ENCODE measurements at places on chromosomes 6 and 20.

DNA sequence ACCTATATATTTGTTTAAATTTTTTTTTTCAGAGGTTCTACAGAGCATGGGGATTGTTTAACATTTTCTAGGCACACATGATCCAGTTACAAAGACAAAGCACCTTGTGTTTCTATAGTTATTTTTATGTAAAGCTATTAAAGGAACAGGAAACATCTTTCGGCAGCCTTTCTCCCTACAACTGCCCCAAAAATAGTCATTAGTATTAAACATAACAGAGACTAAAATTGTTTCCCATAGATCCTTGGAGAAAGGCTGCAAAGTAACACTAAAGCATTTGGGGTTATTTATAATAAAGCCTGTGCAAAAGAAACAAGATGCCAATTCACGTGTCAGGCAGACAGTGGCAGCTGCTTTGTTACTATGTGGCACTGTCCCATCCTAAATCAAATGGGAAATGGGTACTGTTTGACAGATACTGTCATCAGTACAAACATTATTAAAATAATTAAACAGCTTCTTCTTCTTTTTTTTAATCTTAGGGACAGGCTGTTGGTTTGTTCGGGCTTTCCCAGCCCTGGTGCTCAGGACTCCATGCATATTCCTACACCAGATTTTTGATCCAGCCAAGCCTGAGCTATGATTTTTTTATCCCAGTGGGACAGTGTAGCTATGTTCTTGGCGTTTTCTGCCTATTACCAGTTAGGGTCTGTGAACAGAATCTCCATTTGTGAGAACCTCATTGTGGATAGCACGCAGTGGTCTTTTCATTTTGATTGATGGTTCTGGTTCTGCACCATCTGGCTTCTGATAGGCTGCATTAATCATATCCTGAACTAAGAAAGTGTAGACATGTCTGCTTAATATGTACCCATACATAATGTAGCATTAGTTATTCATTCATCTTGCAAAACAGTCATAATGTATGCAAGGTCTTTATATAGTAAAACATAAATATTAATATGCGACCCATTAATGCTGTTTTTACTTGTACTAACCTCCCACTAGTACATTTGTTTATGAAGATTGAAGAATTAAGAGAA is 460.4 kb upstream of the SOX4 start:
- no peak for DNase-seq

DNA sequence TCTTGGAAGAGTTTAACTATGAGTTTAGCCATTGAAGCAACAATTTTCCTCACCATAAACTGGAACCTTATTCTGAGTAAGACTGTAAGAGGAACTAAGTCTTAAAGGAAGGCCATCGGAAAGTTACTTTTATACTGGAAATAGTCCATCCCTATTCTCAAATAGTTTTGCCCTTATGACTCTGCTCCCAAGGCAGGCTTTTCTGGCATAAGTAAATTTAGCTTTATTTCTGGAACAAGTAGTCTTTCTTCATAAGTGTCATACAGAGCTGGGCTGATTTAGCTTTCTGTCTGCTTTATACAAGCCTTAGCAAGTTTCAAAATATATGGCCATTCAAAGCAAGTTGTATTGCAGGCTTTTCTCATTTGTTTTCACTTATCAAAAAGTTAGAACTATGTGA is 328.1 kb downstream of the HACE1 start:
- no peak for DNase-seq

GRCh38 chr6:77653816-77654215 is 977 bp downstream of the MEI4 start:
- no peak for DNase-seq

- DNase-seq = no peak
Measured at GRCh38 chr6:144346719-144347447, 61.7 kb downstream of the UTRN start.

DNA sequence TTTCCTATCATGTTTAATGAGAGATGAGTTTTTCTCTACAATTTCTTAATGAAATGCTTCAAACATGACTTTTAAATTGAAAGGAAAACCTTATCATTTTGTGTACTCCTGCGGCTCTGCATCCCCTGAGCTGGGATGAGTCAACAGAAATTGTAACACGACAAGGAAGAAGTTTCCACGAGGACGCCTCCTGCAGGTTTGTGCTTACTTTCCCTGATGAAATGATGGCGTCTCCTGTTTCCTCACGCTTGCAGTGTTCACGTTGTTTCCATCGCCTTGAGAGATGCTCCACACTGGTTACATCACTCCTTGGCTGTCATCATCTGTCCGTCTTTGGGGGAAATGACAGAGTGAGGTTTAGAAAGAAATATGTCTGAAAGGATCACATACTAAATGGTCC is 233.7 kb upstream of the ZFP64 start:
- no peak for DNase-seq

- no peak for DNase-seq
Measured at GRCh38 chr6:98672681-98673475, 161.5 kb upstream of the POU3F2 start.

GRCh38 chr6:2763876-2764540 is 1.2 kb upstream of the WRNIP1 start:
- DNase-seq = no peak

- no peak for DNase-seq
Measured at GRCh38 chr6:14547284-14547998, 429.9 kb downstream of the CD83 start.

- no peak for DNase-seq
Measured at GRCh38 chr20:48709744-48710143, 118.1 kb downstream of the PREX1 start.

DNA sequence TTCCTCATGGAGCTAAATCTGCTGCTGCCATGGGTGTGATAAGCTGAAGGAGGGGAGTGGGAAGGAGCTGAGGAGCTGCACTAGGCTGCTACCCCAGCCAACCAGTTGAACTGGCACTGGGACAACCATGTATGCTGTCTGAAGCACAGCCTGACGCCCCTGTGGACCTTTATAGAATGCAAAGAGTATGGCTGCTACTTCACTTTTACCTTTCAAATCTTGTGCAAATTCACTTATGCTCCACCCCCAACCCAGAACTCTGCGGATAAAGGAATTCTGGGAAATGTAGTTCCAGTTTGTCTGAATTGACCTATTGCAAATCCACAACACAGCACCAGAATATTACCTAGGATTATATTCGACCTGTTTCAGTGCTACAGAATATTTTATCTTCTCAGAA is 217.4 kb upstream of the SLC35B3 start:
- no peak for DNase-seq

- DNase-seq = no peak
Measured at GRCh38 chr6:48186746-48187145, 75.7 kb upstream of the PTCHD4 start.

- no peak for DNase-seq
Measured at GRCh38 chr6:150877928-150878327, 12.4 kb downstream of the MTHFD1L start.

- DNase-seq = no peak
Measured at GRCh38 chr6:119584088-119584487, 234.5 kb upstream of the MAN1A1 start.

- DNase-seq = no peak
Measured at GRCh38 chr20:59697068-59697467, 92.7 kb downstream of the PHACTR3 start.

DNA sequence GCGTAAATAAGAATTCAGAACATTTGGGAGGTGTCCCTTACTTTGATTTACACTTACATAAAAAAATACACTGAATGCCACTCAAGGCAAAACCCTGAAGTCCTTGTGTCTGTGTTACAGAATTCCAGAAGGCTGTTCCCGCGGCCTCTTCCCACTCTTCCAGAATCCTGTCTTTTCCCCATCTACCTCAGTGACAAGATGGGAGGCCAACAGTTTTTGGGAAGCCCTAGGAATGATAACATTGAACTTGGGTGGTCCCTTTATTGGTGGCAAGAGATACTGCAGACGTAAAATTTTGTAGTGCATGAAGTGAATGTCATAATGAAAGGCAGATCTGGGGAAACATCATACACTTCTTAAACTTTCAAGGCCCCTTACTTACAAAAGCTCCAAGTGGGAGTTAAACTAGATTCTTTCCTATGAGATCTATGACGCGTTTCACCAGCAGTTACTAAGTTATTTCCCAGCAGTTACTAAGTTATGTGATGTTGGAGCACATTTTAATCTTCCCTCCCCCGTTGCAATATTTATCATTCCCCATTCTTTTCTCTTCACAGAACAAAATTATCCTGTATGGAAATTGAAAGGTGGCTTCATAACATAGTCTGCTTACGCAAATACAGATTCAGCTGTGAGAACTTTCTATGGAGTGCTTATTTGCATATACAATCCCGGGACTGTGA is 79.5 kb downstream of the BCAS1 start:
- DNase-seq = no peak

DNA sequence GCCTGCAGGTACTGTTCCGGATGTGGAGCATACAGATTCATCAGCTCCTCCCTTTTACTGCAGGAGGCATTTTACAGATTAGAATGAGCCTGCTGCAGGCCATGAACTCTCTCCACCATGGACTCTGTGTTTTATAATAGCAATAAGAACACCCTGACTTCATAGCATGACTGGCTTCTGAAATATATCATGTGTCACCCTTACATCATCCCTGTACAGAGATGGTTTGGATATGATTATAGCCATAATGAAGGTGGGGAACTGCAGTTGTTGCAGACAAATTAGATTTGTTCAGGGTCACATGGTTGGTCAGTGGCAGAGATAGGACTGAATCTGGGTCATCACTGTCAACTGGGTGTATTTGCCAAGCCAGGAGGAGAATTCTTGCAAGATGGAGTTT is 100.7 kb downstream of the FOXO3 start:
- no peak for DNase-seq

DNA sequence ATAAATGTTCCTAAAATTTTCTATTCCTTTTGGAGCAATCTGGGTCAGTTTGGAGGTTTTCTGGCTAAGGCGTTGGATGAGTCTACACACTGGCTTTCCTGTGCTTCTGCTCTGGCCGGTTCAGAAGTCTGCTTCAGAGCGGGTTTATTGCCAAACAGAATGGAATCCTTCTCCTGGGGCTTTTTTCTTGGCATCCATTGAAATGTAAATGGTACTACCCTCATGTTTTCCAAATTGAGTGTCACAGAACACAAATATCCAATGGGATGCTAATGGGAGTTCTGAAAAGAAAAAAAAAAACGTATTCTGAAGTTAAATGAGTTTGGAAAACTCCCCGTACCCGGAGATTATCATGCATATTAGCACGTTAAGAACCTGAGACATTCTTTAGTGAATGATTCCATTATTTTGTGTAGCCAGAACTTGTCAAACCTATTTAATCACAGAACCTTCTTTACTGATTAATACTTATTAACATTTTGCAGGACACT is 930.3 kb downstream of the QKI start:
- no peak for DNase-seq

DNA sequence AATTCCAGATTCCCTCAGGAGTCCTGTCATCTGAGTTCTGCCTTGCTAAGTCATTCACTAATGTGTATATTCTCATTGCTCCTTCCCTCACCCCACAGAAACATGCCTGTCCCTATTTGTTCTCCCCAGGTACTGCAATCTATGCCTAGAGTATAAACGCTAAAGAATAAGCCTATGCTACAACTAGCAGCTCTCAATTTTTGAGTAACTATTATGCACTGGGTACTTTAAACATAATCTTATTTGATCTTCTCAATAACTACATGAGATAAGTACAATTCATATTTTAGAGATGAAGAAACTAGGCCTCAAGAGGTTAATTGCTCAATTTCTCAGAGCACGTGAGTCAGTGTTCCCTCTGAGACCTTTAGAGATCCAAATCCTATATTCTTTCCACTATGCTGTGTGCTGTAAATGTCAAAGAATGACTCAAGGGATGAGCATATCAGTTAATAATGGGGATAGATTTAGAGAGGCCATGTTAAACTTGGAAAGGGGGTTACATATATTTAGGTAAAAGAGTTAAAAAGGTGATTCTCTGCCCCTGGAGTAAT is 423.8 kb upstream of the ADGRB3 start:
- no peak for DNase-seq

DNA sequence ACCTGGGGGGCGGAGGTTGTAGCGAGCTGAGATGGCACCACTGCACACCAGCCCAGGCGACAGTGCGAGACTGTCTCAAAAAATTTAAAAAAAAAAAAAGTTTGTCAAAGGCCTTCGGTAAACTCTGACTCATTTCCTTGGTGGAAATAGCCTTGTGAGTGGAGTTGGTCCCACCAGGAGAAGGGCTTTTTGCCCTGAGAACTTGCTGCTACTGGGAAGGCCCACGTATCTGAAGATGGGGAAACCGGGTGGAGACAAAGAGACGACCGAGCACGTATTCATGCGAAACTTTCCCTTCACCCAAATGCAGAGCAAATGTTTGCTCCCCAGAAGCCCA is 51.7 kb downstream of the SLC22A23 start:
- no peak for DNase-seq
